ENCODE measurements at places on chromosomes 12 and 14. TPM values are rescaled to one million over a fixed set of nuclear protein-coding genes. Genes with fewer than 3 reads are reported as not detected.

DNA sequence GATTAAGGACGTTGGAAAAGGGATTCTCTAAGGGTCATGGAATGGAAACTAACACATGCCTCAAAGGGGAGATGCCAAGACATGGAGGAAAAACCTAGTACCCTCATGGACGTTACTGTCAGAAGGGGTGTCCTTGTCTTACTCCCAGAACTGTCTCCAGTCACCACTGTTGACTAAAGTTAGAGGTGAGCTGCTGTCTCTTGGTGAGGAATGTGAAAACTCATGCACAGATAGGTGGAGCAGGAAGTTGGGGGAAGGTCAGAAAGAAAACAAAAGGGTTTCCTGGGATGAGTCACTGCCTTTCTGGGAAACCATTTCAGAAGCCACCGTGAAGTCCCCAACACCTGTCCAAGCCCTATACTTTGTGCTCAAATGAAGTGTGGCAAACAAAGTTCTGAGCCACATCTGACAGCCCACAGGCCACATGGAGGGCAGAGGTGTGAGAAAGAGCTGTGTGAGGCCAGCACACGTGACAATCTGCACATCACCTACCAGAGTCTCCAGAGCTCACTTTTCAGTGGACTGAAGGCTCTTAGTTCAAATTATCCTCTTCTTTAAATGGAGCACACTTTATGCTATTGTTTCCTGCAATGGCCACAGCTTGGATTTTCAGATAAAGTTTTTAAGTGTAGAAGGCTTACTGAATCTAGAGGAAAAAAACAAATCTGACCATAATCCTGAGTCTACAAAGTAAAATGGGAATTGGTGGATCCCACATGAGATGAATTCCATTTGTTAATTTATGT lies 92.9 kb upstream of the EGLN3 start:
- DNase-seq, result peak; percentile 71

DNA sequence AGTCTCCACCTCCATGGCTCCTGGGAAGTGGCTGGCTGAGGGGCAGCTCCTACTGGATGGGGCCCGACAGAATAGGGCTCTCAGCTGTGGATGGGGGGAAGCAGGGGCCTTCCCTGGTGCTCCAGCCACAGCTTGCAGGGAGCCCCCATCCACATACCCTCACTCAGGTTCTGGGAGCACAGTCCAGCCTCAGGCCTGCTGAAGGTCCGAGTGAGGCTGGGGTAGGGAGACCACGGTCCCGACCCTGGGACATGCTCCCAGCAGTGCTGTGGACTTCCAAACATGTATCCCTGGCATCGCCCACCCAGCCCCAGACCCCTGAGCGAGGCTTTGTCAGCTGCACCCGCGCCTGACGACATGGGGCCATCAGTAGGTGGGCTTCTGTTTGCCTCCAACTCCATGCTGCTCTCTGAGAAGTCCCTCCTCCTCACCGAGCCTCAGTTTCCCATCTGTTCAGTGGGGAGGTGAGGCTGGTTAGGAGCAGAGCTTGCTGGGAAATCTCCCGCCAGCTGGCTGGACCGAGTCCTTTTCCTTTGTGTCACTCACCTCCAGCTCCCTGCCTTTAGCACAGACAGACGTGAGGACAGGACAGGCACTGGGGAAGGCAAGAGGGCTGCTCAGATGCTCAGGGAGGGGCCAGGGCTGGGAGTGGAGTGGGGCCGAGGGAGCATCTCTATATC lies 9.1 kb upstream of the ATG101 start:
- no peak for DNase-seq

KCNH5 gene
- not detected for total RNA-seq

- DNase-seq, result peak; percentile 95
Measured at GRCh38 chr12:124720681-124721500, 142.8 kb downstream of the SCARB1 start.

KRT85 gene
- total RNA-seq, result not detected

- no peak for DNase-seq
Measured at GRCh38 chr14:60639674-60640073, 9.6 kb downstream of the SIX1 start.

DNA sequence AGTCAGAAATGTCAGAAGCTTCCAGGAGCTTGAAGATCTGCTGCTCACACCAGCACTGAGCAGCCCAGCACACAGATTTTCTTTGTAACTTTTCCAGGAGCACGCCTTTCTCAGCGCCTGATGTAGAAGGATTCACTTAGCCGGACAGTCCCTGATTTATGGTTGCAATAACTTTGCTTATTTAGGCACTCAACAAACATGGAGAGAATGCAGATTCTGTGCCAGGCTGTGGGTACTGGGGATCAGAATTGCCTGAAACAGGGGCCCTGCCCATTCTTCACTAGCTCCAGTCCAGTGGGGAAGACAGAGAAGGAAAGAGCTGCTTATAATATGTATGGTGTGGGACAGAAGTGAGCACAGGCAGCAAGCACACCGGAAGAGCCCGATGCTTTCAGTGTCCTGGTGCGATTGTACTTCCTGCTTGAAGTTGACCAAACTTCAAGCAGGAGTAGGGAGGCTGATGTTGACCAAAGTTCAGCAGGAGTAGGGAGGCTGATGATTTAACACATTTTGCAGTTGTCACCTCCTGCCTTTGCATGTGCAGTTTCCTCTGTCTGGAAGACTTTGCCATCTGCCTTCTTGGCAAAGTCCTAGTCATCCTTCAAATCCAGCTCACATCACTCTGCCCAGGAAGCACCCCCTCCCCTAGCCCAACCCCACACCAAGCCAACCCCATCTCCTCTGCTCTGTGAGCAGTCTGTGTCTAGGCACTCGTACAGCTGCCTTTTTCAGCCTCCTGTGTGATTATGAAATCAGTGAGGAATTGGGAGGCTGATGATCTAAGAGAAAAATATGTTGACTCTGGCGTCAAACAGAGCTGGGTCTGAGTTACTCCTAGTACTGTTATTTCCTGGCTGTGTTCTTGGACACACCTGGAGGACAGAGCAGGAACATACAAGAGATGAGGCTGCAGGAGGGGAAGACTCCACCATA lies 12.0 kb upstream of the PRIMA1 start:
- DNase-seq, result no peak

DNA sequence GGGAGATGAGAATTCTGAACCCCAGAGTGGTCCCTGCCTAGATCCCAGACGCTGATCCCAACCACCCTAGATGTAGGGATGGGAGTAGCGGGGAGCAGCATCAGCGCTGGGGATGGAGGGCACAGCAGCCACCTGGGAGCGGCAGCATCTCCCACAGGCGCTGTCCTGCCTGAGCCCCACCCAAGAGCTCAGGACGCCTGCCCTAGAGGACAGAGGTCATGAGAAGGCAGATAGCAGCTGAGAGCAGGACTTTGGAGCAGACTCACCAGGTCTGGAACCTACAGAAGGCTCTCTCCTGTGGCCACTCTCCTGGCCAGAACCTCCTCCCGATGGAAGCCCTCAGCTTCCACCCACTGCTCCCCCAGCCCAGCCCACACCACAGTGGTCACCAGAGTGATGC lies 7.2 kb downstream of the CCDC85C start:
- no peak for DNase-seq

DNA sequence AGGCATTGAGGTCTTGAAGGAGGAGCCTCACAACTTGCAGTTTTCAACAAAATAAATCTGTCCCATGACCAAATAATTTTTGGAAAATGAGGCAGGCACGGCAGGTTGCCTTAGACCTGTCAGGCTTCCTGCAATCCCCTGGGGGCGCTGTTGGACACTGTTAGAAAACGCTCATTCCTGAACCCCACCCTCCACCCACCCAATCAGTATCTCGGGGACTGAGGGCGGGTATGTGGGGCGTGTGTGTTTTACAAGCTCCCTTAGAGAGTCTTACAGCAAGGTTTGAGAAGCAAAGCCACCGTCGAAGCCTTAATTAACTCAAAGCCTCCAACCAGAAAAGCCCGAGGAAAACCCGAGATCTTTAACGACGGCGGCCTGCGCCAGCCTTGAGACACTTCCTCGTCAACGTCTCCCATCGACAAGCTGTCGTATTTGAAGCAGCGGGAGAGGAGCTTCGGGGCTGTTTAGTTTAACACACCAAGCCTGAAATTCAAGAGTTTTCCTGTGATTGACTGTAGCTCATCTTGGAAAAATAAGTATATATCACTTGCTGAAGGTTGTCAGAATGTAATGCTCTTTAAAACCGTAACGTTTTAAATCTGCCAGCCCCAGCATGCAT lies 123.0 kb downstream of the GLT1D1 start:
- no peak for DNase-seq

DNA sequence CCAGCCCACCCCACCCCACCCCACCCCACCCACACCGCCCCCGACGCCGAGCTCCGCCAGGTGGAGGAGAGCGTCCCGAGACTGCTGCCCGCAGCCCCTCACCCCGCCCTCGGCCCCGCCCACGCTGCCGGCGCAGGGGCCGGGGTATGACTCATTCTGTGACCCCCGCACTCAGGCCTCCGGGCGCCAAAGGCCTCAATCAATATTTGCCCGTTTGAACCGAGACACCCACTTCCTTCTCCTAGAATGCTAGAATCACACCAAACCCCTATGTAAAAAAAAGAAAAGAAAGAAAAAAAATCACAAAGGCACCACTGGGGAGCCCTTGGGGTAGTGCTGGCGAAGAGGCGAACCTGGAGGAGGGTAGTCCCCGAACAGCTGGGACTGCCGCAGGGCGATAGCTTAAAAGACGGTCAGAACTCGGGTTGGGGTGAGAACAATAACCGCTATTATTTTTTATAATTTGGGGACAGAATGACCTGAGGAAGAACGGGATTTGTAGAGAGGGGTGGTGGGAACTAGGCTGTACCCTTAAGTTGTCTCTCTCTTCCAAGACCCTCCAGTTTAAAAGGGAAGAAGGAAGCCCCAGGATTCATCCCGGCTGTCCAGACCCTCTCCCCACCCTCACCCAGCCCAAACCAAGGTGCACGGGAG lies 894 bp downstream of the KRT8 start:
- DNase-seq, result no peak

- no peak for DNase-seq
Measured at GRCh38 chr14:34087571-34087970, 136.7 kb upstream of the EGLN3 start.

SARNP gene
- 218 TPM for total RNA-seq

DNA sequence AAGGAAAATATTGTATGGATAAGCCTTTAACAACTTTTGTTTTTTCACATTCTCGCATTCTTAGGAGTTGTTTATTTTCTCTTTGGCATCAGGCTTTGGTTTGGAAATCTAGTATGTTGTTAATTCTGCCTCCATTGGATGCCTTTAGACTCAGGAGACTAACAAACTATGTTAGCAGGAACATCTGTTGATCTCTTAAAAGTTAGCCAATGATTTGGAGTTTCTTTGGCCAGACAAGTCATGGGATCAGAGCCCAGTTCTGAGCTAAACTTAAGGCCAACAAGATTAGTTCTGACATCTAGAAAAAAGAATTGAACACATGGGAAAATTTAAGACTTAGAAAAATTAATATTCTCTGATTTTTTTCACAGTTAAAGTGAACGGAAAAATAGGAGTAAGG lies 35.3 kb upstream of the STRAP start:
- DNase-seq, result no peak

HIP1R gene
- 67.4 TPM for total RNA-seq

- DNase-seq, result peak; percentile 61
Measured at GRCh38 chr12:132597333-132598316, 12.8 kb downstream of the LRCOL1 start.

GRCh38 chr12:80222261-80222660 lies 122.9 kb downstream of the OTOGL start:
- DNase-seq, result no peak

DNA sequence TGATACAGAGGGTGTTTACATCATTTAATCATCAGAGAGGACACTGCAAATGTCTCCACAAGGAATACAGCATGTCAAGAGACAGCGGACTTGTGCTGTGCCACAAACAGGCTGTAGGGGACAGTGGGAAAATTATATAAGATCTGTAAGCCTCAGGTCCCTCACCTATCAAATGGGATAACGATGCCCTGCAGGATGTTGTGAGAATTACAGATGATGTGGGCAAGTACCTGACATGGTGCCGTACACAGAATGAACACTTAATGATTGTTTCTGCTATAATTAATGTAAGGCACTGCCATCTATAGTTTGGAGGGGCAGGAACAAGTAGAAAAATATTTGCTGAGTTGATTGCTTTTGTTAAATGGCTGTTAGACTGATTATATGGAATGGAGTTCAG lies 81.9 kb upstream of the GTF2A1 start:
- DNase-seq, result no peak

DNA sequence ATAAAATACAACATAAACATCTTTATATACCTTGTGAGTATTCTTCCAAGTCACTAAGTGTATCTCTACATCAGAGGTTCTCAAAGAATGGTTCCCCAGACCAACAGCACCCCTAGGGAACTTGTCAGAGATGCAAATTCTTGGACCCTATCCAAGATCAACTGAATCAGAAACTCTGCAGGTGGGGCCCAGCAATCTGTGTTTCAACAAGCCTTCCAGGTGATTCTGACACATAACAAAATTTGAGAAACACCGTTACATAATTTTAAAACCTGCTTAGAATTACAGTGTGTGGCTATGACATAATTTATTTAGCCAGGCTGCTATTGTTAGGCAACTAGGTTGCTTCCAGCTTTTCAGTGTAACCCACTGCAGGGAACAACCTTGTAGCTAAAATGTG lies 49.8 kb downstream of the NTN4 start:
- no peak for DNase-seq

KIF5A gene
- total RNA-seq, result not detected

- DNase-seq, result no peak
Measured at GRCh38 chr14:88296351-88296750, 26.7 kb downstream of the KCNK10 start.

CCDC38 gene
- total RNA-seq, result 0.20 TPM

DNA sequence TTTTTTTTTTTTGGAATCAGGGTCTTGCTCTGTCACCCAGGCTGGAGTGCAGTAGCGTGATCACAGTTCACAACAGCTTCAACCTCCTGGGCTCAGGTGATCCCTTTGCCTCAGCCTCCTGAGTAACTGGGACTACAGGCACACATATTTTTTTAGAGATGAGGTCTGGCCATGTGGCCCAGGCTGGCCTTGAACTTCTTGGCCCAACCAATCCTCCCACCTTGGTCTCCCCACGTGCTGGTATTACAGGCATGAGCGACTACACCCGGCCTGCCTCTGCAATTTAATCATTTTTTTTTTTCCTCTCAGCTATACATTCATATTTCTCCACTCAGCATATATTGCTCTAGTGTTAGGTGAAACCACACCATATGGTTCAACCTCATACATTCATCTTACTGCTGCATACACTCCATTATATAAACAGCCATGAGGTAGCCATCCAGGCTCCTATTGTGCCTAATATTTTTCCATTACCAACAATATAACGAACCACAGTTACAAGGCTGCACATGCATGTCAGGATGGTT lies 7.1 kb downstream of the STX2 start:
- DNase-seq, result no peak

GRCh38 chr12:49456131-49456679 lies 82.6 kb upstream of the KCNH3 start:
- DNase-seq, result no peak

LMNTD1 gene
- total RNA-seq, result not detected

C12orf42 gene
- not detected for total RNA-seq

GRCh38 chr14:78227248-78228077 lies 57.3 kb downstream of the NRXN3 start:
- no peak for DNase-seq

Measured in Caki2 (cell line).